ENCODE measurements at places on chromosomes 16 and 17.

- DNase-seq, result no peak
Observed at GRCh38 chr16:11224894-11225676, 30.9 kb downstream of the SOCS1 start.

DNA sequence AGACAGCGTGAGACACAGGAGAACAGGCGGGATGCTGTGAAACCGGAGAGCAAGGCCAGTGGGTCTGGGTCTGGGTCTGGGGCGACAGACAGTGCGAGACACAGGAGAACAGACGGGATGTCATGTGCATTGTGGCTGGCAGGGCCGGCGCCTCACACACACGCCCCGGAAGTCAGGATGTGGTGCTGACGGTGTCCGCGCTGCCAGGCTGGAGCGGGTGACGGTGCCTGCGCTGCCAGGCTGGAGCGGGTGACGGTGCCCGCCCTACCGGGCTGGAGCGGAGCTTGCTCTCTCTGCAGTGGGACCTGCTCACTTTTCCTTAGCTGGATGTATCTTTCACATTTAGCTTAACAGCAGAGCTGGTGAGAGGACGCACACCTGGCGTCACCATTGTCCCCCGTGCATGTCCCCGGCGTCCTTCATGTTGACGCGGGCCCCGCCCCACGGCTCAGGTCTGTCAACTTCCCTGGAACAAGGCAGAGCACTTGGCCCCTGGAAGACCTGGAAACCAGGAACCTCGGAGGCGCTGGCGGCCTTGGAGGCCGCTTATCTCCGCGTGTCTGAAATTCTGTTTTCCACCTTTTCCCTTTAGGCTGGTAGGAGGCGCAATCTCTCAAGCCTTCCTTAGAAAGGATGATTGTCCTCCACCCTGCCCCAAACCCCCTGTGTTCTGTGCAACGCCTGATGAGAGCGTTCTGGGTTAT lies 43.0 kb upstream of the ZNF750 start:
- no peak for DNase-seq

GRCh38 chr17:57569853-57570252 lies 175.2 kb downstream of the CCDC182 start:
- no peak for DNase-seq

DNA sequence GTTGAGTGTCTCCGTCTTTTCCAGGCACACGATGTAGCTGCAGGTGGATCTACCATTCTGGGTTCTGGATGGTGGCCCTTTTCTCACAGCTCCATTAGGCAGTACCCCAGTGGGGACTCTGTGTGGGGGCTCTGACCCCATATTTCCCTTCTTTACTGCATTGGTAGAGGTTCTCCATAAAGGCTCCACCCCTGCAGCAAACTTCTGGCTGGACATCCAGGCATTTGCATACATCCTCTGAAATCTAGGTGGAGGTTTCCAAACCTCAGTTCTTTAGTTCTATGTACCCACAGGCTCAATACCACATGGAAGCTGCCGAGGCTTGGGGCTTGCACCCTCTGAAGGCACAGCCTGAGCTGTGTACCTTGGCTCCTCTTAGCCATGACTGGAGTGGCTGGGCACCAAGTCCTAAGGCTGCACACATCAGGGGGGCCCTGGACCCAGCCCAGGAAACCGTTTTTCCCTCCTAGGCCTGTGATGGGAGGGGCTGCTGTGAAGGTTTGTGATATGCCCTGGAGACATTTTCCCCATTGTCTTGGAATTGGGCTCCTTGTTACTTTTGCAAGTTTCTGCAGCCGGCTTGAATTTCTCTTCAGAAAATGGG lies 14.0 kb downstream of the ABCC1 start:
- DNase-seq, result no peak

- DNase-seq, result no peak
Observed at GRCh38 chr16:22693638-22694340, 120.2 kb upstream of the HS3ST2 start.

DNA sequence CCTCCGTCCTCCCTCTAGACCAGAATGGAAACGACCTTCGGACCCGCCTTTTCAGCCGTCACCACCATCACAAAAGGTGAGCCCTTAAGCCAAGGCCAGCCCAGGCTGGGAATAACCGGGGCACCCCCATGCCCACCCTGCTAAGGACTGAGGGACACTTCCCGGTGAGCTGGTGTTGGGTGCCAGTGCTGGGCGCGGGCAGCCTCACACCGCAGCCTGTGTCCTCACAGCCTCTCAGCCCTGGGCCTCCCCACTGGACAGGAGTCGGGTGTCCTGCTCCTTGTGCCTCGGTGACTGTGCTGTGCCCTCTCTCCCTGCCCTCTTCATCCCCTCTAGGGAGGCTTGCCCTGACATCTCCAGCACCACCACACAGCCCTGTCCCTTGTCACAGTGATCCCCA lies 10.3 kb downstream of the TRAF7 start:
- no peak for DNase-seq

GRCh38 chr16:17270683-17271109 lies 200.1 kb downstream of the XYLT1 start:
- DNase-seq, result no peak

DNA sequence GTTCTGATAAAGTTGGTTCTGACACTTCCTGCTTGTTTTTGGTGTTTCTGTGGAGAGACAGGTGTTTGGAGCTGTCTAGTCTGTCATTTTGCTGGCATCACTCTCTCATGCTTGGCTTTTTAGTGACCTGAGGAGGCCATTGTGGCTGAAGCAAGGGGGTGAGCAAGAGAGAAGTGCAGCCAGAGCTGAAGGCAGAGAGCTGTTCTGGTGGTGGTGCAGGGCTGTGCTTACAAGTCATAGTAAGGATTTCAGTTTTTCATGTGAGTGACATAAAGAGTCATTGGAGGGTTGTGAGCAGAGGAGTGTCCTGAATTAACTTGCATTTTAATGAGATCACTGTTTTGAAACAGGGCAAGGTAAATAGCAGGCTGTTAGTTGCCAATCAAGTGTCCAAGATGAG lies 97.5 kb downstream of the CHD9 start:
- no peak for DNase-seq

- DNase-seq, result no peak
Observed at GRCh38 chr17:8489841-8490240, 54.2 kb downstream of the NDEL1 start.

- no peak for DNase-seq
Observed at GRCh38 chr17:56206351-56206750, 53.1 kb downstream of the ANKFN1 start.

DNA sequence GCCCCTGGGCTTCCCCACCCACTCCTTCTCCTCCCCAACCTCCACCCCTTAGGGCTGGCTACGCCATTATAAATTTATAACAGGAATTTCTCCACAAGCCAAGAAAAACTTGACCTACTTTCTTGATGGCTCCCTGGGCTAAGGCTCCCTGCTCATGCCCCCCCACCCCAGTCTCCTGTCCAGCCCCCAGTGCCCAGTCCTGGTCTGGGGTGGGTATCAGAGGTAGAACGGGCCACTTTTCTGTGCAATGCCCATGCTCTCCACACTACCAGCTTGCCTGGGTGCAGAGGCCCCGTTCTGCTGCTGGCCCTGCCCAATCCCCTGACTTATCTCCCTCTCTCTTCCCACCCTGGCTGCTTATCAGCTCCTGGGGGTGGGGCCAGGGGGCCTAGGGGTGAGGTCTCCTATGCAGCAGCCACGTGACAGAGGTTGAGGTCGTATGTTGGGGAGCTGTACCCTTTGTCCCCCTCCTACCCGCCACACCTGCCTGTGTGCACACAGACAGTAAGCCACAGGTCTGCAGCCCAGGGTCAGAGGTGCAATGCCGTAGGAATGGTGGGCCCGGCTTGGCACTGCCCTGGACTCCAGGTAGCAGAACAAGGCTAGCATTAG lies 10.1 kb downstream of the THRA start:
- DNase-seq, result peak; percentile 22

DNA sequence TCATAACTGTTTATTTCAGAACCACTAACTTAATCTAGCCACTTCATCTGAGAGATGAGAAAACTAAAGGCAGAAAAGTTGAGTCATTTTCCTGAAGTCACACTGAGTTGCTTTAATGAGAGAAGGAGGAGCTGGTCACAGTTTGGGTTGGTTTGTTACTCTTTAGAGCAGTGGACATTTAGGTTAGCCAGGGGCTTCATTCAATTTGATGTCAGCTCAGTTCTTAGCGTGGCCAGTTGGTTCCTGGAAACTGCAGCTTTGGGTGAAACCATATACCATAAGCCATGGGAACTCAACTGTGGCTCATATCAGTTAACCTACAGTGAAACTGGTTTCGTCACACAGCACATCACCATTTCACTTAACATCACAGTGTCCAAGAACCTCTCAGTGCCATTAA lies 59.2 kb upstream of the ADORA2B start:
- DNase-seq, result no peak

DNA sequence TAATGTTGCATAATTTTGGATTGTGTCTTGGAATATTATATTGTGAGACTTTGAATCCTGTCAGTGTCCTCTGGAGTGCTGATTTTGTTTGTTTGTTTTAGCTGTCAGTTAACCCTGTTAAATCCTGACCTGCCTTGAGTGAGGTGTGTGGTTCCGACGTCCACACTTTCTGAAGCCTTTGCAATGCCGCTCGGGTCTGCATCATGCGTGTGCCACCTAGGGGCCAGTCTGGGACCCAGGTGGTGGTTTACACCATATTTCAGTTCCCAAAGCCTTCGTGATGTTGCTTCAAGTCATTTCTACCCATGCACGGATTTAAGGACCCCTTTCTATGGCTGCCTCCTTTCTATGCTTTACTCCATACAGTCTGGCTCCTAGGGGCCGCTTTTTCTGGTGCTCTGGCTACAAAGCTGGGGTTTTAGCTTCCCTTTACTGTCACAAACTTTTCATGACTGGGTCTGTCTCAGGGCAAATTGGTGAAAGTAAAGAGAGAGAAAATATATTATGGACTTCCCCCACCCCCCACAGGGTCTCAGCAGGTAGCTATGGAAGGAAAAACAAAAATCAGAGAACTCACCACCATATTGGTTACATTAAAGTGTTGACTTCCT lies 11.4 kb upstream of the OR4D1 start:
- no peak for DNase-seq

- no peak for DNase-seq
Observed at GRCh38 chr17:42309142-42309541, 20.8 kb downstream of the STAT5A start.

- DNase-seq, result peak; percentile 97
Observed at GRCh38 chr17:64506576-64507412, at the start of gene CEP95. TSS of gene CEP95 (plus strand) at chr17:64506977. CDS start at chr17:64507098, 121 bp downstream.

All from heart right ventricle (tissue), 16 donors.